ENCODE measurements at places on chromosomes 16 and 17.

DNA sequence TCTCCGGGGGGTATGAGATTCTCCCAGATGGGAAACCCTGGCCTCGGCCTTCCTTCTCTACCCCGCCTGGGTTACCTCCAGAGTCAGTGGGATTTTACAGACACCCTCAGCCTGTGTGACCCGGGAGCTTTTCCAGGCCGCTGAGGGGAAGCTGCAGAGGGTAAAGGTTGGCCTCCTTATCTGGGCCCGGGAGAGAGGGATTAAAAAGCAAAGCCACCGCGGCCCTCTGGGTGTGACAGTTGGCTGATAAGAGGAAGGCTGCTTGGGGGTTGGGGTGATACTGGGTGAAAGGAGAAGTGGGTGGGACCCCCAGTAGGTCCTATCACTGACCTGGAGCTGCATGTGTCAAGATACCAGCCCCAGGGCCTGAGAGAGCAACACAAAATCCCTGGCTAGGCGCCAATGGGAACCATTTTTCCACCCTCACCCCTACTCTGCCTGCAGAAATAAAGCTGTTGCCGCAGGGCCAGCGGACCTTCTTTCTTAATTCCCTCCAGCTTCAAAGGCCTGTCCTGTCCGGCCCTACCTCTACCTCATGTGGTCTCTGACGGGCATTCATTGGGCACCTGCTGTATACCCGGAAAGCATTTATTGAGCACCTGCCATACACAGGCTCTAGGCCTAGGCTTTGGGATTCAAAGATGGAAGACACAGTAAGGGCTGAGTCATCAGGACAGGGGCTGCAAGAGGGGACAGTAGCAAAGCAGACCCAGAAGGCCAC is 77.6 kb upstream of the GSE1 start:
- no peak for DNase-seq

GRCh38 chr16:53545433-53545832 is 42.4 kb upstream of the AKTIP start:
- DNase-seq, result peak; percentile 77

DNA sequence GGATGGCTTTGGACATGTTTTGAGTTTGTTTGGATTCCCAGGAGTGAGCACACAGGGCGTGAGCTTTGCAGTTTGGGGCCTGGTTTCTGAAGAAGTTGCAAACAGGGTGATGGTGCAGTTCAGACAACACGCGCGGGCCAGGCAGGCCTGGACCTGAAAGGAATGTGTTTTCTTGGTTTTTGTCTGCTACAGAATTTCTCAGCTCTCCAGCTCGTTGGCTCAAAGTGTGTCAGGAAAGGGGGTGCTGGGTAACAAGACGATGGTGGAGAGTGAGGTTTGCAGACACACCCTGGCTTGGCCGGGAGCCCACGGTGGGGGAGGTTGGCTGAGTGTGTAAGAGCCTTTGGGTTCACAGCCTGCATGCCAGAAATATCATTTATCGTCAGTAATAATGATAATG is 82.3 kb downstream of the CMIP start:
- peak; percentile 26 for DNase-seq

GRCh38 chr17:80272366-80272765 is 11.7 kb downstream of the RNF213 start:
- DNase-seq, result no peak

GRCh38 chr16:48901712-48902374 is 291.9 kb upstream of the N4BP1 start:
- no peak for DNase-seq
